ENCODE measurements at places on chromosomes 4 and X.

DNA sequence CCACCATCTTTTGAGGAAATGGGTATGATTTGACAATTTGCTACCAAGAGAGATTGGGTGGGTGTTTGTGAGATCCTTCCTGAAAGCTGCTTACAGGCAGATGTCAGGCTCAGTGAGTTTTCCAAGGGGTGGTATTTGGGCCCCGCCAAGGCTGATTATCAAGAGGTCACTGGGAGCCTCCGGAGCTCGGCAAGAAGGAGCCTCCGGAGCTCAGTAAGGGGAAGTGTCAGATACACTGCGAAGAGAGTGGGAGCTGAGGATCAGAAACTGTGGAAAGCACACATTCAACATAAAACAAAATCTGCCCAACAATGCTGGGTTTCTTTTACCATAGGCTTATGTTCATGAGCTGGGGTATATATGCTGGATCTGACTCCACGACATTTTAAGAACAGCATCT lies 714 bp downstream of the RTL3 start:
- DNase-seq = no peak

- no peak for DNase-seq
These were observed 71.7 kb downstream of the IDS start for GRCh38 chrX:149433451-149433850.

DNA sequence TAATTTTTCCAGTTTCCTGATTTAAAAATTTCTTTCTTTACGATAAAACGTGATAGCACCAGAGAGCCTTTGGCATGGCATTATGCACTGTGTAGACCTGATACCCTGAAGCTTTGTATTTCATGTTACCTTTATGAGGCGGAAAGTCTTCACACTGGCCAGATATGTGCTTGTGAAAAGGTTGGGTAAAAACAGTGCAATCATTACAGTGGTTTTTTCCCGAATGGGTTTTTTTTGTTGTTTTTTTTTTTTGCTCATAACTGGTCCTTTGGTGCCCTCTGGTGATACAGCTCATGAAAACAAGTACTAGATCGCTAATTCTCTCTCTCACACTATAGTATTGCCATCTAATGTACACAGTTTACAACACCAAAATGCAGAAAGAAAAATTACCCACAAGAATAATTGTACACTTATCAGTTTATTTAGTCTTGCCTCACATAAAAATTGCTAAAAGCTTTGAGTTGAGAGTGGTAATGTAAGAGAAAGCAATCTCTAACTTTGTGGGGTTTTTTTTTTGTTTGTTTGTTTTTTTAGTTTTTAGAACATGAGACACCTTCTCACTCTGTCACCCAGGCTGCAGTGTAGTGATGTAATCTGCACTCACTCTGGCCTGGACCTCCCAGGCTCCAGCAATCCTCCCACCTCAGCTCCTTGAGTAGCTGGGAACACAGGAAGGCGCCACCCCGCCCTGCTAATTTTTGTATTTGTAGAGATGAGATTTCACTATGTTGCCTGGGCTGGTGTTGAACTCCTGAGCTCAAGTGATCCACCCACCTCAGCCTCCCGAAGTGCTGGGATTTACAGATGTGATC lies 21.3 kb downstream of the SPCS3 start:
- DNase-seq = no peak

- no peak for DNase-seq
These were observed 93.3 kb downstream of the STIM2 start for GRCh38 chr4:26953770-26954423.

GRCh38 chrX:8692871-8693270 lies 39.1 kb downstream of the ANOS1 start:
- DNase-seq = no peak

- no peak for DNase-seq
These were observed 260.6 kb upstream of the BOD1L1 start for GRCh38 chr4:13888112-13888511.

DNA sequence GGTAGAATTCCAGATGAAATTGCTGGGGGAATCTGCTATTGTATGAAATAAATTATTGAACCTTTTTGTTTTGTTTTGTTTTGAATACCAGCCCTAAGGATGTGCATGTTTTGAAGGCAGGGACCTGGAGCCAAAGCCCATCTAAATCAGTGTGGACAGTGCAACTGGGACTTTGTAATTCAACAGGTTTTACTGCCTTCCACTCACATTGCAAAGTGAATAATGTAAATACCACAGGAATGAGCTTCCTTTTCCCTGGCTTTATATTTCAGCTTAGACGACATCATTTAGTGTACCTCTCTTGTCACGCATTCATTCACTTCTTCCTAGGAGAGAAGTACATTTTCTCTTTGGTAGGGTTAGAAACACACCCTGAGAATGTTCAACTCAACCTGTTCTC lies 795.0 kb downstream of the CENPC start:
- DNase-seq = no peak

GRCh38 chr4:57314636-57315035 lies 204.5 kb upstream of the IGFBP7 start:
- no peak for DNase-seq

DNA sequence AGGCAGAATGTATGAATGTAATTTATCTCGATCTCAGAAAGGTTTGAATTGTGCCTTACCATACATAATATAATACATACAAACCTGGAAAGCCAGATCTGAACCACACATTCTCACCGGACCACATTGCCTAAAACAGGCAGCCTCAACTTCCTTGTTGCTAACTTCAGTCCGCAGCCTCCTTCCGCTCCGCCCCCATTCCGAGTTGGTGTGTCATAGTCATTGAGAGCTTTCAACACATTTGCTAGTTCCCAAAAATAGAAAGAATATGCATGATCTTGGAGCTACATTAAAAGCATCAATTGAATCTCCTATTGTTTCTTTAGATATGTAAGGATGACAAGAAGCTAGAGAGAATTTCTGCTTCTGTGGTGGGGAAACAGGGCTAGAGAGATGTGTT lies 127.2 kb downstream of the ARHGEF9 start:
- no peak for DNase-seq

- DNase-seq = no peak
These were observed 37.0 kb upstream of the SMIM31 start for GRCh38 chr4:164716901-164717300.

GRCh38 chrX:121310820-121311219 lies 263.4 kb downstream of the GLUD2 start:
- DNase-seq = no peak

- DNase-seq = no peak
These were observed 8.4 kb upstream of the APLN start for GRCh38 chrX:129663171-129663570.

- no peak for DNase-seq
These were observed 23.2 kb upstream of the MRFAP1 start for GRCh38 chr4:6617246-6617645.

DNA sequence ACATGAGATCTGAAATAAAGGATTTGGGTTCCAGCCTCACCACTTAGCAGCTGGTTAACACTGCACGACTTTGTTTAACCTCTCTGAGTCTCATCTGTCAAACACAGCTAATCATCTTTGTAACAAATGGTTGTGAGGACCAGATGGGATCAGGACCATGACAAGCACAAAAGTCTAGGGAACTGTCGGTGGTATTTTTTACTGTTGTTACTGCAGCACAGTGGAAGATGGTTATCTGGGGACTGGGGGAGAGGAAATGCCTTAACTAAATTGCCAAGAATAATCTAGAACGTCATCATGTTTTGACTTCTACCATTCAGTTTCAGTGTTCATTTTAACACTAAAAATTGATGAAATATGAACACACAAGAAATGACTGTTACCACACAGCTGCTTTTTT lies 99.5 kb downstream of the ADGRA3 start:
- DNase-seq = no peak

- DNase-seq = peak; percentile 7
These were observed 54.4 kb downstream of the VGLL1 start for GRCh38 chrX:136586386-136586785.

DNA sequence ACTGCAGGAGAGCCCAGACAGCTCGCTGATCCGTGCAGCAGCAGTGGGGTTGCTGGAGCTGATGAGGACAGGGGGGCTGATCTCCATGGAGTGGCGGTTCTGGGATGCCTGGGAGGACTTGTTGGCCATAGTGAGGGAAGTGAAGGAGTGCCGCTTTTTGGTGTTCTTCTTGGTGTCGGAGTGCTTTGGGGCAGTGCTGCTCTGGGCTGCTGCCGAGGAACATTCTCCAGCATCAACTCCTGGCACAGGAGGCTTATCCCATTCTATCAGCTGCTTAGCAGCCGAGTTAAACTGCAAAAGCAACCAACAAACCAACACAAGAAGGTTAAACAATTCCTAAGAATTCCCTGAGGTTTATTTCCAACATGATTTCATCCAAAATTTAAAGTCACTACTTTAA lies 126.3 kb upstream of the CBR4 start:
- DNase-seq = peak; percentile 2

- no peak for DNase-seq
These were observed 224.7 kb downstream of the ANTXR2 start for GRCh38 chr4:79848329-79848728.

All from NCI-H2107 (cell line).